Inflammatory macrophage (primary cell): ENCODE measurements at places on chromosomes 3 and 15.
A peak's percentile ranks its signal among the peaks of the same experiment; 100 is the strongest.

GRCh38 chr3:11643201-11643603 lies 513 bp downstream of the VGLL4 start:
- DNase-seq: peak; percentile 38

GRCh38 chr3:139933766-139934165 lies 1.2 kb upstream of the CLSTN2 start:
- DNase-seq: no peak

- no peak for DNase-seq
Observed at GRCh38 chr3:57544181-57545125, at the start of gene DNAH12. TSS of gene DNAH12 (minus strand) at chr3:57544344. CDS start at chr3:57542870, 1,474 bp downstream.

- no peak for DNase-seq
Observed at GRCh38 chr3:28690176-28690575, 341.6 kb upstream of the AZI2 start.

DNA sequence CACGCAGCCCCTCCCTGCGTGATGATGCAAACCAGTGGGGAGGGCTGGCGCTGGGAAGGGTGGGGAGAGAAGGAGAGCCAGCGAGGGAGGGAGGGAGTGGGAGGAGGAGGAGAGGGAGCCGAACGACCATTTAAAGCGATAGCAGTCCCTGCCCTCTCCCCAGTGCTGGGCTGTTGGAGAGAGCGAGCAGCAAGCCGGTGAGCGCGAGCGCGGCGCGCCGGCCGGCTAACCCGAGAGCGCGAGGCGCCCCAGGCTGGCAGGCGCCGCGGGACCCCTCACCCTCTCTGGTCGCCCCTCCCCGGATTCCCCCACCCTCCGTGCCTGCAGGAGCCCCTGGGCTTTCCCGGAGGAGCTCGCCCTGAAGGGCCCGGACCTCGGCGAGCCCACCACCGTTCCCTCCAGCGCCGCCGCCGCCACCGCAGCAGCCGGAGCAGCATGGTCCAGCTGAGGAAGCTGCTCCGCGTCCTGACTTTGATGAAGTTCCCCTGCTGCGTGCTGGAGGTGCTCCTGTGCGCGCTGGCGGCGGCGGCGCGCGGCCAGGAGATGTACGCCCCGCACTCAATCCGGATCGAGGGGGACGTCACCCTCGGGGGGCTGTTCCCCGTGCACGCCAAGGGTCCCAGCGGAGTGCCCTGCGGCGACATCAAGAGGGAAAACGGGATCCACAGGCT lies at the start of gene GRM7:
Gene GRM7 (plus strand): TSS at position 162 of the 671 bp plus-strand sequence.
- DNase-seq: no peak
